Activated CD8-positive, alpha-beta memory T cell treated with anti-CD3 and anti-CD28 coated beads for 24 hours (primary cell): ENCODE measurements at places on chromosomes 3 and 15.

GRCh38 chr15:40327457-40327856, 4.0 kb downstream of the INAFM2 start:
- no peak for DNase-seq

- DNase-seq, result no peak
Observed at GRCh38 chr3:14429237-14429636, 26.8 kb downstream of the SLC6A6 start.

- no peak for DNase-seq
Observed at GRCh38 chr3:124207873-124208485, 216.1 kb upstream of the ROPN1 start.

GRCh38 chr3:15831927-15832326, 34.1 kb upstream of the ANKRD28 start:
- DNase-seq, result no peak

- DNase-seq, result no peak
Observed at GRCh38 chr15:76514282-76514681, 177.7 kb downstream of the ISL2 start.

- DNase-seq, result no peak
Observed at GRCh38 chr15:89999676-90000185, 1.4 kb upstream of the ZNF710 start.

DNA sequence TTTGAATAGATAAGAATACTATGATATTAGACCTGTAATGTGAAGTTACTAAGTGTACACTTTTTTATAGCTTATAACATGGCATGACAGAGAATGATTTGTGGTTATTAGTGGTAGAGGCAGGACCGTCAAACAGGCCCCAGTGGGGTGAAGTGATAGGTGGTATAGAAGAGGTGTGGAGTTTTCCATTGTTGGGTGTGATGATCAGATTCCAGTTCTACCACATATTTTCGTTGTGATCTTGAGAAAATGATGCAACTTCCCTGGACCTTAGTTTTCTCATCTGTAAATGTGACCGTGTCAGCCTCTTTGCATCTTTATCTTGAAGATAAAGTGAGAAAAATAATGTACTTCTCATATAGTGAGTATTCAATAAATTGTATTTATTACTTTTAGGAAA, 30.3 kb upstream of the UTS2B start:
- no peak for DNase-seq

DNA sequence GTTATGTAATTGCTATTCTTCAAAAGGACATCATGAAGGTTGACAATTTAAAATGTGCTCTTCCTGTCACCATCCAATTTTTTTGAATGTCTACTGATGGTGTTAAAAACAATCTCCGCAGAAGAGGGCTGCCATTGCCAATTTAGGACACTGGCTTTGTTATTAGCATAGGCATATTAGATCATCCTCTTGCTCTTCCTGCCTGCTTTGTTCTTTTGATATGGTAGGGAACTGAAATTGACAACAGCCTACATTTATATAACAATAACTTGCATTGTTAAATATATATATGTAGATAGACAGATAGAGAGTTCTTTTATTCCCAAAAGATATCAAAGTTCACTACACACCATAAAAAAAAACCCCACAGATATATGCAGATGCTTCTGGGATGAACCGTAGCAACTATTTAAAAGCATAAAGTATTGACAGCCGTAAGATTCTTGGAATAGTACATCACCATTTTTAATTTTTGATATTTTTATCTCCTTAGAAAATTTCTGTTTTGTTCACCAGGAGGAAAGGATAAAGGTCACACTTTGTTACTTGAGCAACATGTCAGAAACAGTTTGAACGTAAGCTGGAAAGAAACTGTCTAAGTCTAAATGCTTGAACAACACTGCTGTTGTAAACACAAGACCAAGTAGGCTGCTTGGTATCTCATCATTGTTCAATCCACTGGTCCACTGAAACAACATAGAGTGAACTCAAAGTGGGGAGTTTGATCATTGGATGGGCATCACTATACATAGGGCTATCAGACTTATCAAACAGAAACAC, 66.5 kb downstream of the MDFIC2 start:
- DNase-seq, result no peak

- no peak for DNase-seq
Observed at GRCh38 chr3:112143251-112143650, 10.2 kb upstream of the GCSAM start.

- DNase-seq, result no peak
Observed at GRCh38 chr15:82058026-82058425, 12.2 kb upstream of the MEX3B start.

- peak; percentile 75 for DNase-seq
Observed at GRCh38 chr3:9727041-9727595, 4.4 kb upstream of the BRPF1 start.

GRCh38 chr15:83571820-83572707, 81.9 kb upstream of the ADAMTSL3 start:
- DNase-seq, result no peak
